Non-pigmented ciliary epithelial cell (primary cell): ENCODE measurements at places on chromosomes 5 and 9.

DNA sequence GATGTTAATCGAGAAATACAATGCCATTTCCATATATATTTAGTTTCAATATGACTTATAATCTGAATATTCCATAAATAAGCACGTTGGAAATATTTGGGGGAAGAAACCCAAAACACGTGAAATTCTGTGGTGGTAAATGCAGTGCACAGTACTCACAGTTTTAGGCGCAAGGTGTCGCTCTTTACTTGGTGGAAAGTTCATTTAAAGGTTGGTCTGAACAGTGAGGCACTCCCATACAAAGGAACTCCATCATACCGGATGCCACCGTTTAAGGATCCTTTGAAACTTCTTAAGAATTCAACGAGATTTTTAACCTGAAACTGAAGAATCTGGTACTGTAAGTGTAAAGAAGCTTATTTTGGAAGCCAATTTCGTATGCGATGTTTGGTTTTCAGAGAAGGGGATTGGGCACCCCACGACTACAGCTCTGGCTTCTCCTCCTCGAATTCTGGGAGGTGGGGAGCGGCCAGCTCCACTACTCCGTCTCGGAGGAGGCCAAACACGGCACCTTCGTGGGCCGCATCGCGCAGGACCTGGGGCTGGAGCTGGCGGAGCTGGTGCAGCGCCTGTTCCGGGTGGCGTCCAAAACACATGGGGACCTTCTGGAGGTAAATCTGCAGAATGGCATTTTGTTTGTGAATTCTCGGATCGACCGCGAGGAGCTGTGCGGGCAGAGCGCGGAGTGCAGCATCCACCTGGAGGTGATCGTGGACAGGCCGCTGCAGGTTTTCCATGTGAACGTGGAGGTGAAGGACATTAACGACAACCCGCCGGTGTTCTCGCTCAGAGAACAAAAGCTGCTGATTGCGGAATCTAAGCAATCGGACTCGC lies at the start of gene PCDHA11:
Gene PCDHA11, plus strand, starts transcription at position 237 of the 834 bp plus-strand sequence. Its CDS starts 147 bp downstream, at position 384.
- DNase-seq: no peak

DNA sequence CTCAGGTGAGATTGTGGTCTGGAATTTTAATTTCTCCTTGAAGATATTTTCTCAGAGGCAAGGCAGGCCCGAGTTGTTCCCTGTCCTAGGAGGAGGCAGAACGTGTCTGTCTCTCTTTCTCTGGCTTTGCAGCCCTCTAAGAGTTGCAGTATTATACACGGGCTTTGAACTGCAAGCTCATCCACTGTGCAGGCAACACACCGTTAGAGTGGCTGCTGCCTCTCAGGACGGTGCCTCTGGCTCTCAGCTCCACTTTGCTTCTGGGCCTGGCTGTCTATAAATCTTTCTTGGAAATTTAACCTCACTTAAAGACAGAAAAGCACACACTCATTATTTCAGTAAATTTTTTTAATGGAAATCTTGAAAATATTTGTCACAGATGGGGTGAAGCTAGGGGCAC lies 170.1 kb upstream of the ADCY2 start:
- no peak for DNase-seq

DNA sequence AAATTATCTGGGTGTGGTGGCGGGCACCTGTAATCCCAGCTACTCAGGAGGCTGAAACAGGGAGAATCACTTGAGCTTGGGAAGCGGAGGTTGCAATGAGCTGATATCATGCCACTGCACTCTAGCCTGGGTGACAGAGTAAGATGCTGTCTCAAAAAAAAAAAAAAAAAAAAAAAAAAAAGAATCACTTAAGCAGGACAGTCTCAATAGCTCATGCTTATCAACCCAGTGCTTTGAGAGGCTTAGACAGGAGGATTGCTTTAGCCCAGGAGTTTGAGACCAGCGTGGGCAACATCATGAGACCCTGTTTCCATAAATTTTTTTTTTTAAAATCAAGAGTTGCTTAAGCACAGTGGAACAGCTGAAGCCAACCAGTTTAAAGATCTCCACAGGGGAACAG lies 42.6 kb downstream of the LEAP2 start:
- no peak for DNase-seq

- no peak for DNase-seq
Observed at GRCh38 chr5:107885601-107886000, 214.9 kb upstream of the EFNA5 start.

DNA sequence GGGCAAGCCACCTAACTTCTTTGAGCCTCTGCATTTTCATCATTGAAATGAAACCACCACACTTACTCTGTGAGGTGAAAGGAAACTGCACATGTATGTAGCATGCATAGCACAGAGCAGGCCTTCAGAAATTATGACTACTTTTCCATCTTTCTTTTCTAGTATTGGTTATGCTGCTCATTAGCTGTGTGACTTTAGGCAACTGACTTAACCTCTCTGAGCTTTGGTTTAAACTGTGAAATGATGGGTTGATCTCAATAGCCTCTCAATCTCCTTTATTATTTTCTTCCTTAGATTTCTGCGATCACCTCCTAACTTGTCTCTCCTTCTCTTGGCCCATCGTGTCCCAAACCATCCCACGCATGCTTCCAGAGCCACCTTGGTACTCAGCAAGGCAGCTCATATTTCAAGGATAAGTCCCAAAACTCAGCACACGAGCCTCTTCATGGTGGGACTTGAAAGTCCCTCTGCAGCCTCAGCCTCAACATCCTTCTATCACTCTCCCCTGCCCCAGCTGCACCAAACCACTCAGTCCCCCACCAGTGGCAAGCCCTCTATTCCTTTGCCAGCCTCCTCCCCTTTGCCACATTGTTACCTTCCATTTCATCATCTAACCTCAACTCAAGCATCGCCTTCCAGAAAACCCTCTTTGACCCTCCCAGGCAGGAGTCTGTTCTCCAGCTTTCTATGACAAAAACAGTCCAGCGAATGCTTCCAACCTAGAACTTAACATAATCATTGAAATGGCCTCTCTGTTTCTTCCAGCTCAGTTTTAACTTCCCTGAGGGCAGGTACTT lies 60.3 kb upstream of the DNAH5 start:
- DNase-seq: no peak

DNA sequence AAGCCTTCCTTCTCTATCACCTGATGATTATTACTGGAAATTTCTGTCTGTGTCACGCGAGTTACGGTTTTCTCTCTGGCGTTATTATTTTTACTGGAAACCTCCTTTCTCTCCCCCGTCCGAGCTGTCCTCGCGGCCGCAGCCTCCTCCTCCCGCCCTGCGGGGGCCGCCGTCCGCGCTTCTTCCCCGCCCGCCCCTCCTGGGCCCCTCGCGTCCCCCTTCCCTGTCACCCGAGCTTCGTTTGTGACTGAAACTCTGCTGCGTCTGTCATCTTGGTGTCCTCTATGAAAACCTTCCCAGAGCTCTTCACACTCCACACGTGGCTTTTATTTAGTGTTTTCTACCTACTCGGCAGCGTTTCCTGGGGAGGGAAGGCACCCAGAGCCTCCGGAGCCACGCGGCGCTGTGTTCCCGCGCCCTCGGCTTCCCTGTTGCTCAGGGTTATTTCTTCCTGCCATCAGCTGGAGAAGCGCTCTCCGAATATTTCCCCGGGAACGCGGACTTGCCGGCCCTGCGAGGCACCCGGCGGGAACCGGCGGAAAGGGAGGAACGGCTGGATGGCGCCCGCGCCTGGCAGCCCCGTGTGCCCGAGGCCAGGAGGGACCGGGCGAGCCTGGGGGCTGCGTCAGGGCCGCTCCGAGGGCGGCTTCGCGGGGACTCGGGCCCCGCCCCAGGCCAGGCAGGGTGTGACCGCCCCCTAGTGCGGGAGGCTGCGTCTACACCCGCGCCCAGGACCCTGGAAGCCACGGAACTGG lies 33.9 kb downstream of the TRIP13 start:
- no peak for DNase-seq

- DNase-seq: no peak
Observed at GRCh38 chr5:116347657-116348056, 227.0 kb downstream of the SEMA6A start.

DNA sequence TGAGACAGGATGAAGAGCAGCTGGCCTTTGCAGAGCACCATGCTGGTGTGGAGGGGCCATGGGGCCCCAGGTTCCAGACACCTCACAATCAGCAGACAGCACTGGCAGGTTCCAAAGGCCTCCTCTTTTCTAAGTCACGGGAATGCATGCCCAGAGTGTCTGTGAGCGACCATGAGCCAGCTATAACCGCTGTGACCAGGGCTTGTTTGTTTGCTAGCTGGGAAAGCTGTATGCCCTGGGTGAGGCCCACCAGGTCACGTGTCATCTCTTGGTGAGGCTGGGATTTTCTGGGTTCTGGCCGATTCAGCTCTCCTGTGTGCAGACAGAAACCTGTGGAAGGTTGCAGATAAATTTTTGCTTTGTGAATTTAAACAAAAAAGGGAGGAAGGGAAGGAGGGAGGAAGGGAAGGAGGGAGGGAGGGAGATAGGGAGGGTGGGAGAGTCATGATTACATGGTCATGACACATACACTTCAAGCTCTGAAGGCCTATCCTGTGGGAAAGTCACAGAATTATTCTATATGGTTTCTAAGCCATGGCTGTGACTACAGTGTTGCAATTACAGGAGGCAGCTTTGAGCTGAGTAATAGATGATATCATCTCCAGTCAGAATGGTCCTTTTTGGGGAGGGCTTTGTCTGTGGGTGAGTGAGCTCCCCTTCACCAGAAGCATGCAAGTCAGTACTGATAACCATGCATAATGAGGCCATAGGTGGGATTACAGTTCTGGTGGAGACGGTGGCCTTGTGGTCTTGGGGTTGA lies 37.2 kb downstream of the PAPPA start:
- DNase-seq: peak; percentile 71

GRCh38 chr5:123440456-123441181 lies 17.4 kb upstream of the CEP120 start:
- no peak for DNase-seq

DNA sequence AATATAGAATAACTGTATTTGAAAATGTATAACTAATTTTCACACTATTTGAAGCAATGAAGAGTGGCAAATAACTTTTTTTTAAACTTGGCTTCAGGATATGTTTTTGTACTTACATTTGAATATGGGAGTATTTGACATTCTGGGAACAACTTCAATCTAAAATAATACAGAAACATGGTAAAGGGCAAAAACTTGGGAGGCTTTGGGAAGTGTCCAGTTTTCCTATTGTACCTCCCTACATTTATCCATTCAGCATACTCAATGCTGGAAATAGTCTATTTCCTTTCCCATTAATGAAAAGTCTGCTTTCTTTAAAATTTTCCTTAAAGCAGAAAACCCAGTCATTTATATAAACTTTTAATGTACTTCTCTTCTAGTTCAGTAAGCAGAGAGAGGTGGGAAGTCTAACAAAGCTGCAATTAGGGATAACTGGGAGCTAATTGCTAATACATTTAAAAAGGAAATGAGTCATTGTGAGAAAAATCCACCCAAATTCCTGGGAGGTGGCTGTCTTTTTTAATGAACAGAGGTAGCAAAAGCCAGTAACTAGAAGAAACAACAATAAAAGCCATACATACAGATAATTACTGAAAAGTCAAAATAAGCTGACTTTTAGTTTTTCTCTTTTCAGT lies 128.8 kb downstream of the FBN2 start:
- DNase-seq: no peak

- DNase-seq: peak; percentile 85
Observed at GRCh38 chr9:121286973-121287741, 19.2 kb downstream of the GSN start.

- DNase-seq: no peak
Observed at GRCh38 chr5:580436-580835, 31.7 kb upstream of the CEP72 start.

- DNase-seq: no peak
Observed at GRCh38 chr5:119370486-119370885, 14.7 kb downstream of the TNFAIP8 start.

DNA sequence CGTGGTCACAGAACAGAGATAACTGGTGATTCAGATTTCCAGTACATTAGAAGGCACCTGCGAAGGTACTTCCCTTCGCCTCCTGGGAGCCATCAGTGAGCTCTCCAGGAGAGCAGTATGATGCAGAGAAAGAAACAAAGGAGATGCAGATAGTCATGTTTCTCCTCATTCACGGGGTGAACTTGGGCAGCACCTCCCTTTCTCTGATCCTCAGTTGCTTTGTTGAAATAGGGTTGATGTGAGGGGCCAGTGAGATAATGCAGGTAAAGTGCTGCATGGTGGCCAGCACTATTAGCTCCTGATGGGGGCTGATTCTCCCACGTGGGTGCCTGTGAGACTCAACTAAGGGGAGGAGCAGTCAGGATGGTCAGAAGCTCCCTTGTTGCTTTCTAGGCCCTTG lies 46.6 kb upstream of the ZNF169 start:
- no peak for DNase-seq

- DNase-seq: no peak
Observed at GRCh38 chr5:76219636-76220035, 136.5 kb downstream of the SV2C start.

- no peak for DNase-seq
Observed at GRCh38 chr9:114035221-114035844, 42.8 kb downstream of the AMBP start.

DNA sequence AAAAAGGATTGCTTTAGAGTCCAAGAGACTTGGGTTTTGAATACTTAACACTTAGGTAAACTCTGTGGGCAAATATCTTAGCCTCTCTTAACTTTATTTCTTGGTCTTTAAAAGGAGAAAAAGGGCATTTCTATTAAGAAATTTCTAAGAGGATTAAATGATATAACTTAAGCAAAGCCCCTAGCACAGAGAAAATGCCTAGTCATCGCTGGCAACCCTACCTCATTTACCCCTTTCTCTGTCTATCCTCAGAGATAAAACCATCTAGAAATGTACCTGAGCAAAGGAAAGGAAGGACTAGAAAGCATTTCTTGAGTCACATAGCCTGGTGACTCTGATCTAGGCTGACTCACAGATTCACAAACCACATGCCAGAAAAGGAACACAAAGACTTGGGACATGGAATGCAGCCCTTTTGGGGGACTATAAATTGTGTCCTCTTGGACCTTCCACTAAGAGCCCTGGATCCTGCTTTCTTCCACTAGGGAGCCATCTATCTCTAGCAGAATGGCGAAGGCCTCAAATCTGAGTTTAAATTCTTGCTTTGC lies 120.6 kb downstream of the FOXD1 start:
- DNase-seq: no peak

DNA sequence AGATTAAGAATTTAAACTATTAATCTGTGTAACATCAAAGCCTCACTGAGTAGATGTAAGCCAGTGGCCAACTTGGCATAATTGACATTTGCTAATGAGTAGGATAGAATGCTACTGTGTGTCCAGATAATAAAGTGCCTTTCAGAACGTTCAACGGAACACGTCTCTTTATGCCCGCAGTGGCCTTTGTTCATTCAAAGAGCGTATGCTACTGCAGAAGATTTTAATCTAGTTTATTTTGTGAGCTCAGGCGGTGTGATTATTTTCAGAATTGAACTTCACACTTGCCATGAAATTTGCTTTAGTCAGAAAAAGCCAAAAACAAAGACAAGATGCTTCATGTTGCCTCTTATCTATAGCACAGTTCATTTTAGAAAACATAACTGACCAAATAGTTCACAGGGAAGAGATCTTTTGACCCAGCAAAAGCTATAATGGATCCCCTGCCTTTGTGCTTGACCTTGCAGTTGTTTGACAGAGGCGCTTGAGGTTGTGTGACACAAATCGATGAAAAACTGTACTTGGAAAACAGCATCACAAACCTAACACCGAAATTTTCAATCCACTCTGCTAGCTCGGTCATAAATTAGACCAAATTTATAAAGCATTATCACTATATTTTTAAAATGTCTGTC lies 530.9 kb upstream of the TYRP1 start:
- no peak for DNase-seq

- DNase-seq: no peak
Observed at GRCh38 chr9:99326112-99326916, 104.2 kb downstream of the SEC61B start.

- DNase-seq: no peak
Observed at GRCh38 chr5:16565118-16565517, 51.7 kb downstream of the RETREG1 start.

GRCh38 chr9:4738866-4739586 lies 2.0 kb downstream of the AK3 start:
- DNase-seq: no peak

- DNase-seq: peak; percentile 96
Observed at GRCh38 chr5:93189707-93190120, 391.3 kb downstream of the NR2F1-AS1 start.
